ENCODE measurements at places on chromosomes 1 and 21. TPM values are rescaled to one million over a fixed set of nuclear protein-coding genes. Genes with fewer than 3 reads are reported as not detected.
A peak's percentile ranks its signal among the peaks of the same experiment; 100 is the strongest.

- no peaks in the 10 kb centered on the region for H3K36me3 ChIP-seq
- peak; percentile 69 for DNase-seq
- H3K4me3 ChIP-seq, result peak overlapping the region; percentile 41
- H3K4me1 ChIP-seq, result peaks cover 19% of the 10 kb centered on the region
- no peaks in the 10 kb centered on the region for H3K27me3 ChIP-seq
These were observed 38.8 kb upstream of the CLCA4 start for GRCh38 chr1:86507935-86508582.

S100A14 gene
- polyA plus RNA-seq, result 0.32 TPM

TAL1 gene
- not detected for polyA plus RNA-seq

CLCNKA gene
- not detected for polyA plus RNA-seq

COL11A1 gene
- polyA plus RNA-seq, result 6.1 TPM
